ENCODE measurements at places on chromosomes 3 and 15.

DNA sequence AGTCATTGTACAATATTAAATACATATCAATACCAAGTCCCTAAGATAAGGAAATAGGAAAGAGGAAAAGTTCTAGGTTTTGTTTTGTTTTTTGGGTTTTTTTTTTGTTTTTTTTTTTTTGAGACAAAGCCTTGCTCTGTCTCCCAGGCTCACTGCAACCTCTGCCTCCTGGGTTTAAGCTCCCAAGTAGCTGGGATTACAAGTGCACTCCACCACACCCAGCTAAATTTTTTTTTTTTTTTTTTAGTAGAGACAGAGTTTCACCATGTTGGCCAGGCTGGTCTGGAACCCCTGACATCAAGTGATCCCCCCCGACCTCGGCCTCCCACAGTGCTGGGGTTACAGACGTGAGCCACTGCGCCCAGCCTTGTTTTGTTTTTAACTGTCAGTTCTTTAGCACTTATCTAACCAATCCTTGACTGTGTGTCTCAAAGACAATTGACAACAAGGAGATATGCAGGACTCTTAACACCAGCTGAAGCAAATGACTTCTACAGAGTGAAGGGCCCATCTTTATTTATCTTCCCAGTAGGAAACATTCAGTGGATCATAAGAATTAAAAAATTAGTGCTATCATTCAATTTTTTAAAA is 100.0 kb upstream of the RAP2B start:
- no peak for DNase-seq

DNA sequence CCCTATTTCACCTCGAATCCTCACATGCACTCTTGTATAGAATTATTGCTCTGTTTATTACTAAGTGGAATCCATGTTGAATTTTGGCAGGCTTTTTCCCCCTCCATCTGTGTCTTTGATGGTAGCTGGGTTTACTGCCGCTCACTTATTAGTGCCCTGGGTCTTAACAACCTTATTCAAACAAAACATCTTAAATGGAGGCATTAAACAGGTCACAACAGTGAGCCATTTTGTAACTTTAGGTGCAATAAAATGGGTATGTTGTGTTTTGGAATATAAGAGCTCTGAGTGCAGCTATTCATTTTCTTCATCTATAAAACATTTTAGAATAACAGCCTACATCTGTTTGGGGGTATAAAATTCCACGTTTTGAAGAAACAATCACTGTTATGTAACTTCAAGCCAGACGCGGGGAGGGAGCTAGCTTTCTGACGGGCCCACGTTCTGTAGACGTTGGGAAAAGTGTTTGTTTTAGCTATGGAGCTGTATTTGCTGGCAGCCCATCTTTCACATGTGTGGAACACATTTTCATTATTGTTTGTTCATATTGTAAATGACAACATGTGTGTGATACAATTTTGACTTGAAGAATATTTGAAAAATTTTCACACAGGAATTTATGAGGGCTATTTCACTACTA is 122.0 kb downstream of the SLC25A26 start:
- no peak for DNase-seq

- DNase-seq = peak; percentile 27
Measured at GRCh38 chr15:72783004-72783639, 436 bp downstream of the ADPGK start.

DNA sequence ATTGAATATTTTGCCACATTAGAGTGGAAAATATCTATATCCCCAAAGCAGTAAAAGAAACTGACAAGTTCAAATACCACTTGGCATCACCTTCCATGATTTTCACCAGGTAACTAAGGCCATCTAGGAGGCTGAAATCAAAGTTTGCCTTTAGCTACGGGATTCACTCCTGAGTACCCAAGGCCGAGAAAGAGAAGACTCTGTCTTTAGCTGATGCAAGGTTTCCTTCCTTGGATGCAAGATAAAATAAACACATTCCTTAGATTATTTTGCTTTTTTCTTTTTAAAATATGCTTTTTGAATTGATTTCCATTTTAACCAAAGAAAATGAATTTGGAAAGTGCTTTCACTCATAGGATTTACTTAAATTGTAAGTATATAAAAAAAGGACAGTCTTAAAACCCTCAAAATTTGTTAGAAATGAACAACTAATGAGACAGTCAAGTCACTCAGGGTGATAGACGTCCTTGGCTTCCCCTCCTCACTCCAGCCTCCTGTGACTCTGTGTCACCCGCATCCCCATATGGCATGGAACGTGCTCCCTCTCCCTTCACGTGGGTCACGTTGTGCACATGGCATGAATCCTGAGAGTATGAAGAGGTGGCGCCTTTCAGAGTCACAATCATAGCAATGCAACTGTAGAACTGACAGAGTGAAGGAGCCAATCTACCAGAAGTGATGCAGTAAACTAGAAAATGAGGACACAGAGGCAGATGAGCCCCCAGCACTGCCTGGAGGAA is 148.4 kb downstream of the RTP4 start:
- no peak for DNase-seq

DNA sequence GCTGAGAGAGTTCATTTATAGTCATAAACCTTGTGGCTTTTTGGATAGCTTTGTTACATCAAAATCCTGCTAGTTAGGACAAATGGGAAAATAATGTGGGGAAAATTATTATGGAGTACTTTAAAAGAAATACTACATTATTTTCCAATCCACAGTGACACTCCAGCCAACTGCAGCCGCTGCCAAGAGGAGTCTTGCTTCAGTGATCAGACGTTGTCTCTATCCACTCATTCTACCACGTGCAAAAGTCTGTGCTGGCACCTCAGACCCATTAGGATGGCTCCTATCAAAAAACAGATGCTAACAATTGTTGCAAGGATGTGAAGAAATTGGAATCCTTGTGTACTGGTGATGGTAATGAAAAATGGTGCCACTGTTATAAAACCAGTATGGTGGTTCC is 128.6 kb upstream of the IQSEC1 start:
- no peak for DNase-seq

GRCh38 chr3:117572786-117573185 is 863.2 kb downstream of the TUSC7 start:
- no peak for DNase-seq

Measured in DND-41 (cell line).